ENCODE measurements at places on chromosomes 1 and 21.

- DNase-seq = no peak
Measured at GRCh38 chr1:241586905-241587512, 53.2 kb downstream of the CHML start.

DNA sequence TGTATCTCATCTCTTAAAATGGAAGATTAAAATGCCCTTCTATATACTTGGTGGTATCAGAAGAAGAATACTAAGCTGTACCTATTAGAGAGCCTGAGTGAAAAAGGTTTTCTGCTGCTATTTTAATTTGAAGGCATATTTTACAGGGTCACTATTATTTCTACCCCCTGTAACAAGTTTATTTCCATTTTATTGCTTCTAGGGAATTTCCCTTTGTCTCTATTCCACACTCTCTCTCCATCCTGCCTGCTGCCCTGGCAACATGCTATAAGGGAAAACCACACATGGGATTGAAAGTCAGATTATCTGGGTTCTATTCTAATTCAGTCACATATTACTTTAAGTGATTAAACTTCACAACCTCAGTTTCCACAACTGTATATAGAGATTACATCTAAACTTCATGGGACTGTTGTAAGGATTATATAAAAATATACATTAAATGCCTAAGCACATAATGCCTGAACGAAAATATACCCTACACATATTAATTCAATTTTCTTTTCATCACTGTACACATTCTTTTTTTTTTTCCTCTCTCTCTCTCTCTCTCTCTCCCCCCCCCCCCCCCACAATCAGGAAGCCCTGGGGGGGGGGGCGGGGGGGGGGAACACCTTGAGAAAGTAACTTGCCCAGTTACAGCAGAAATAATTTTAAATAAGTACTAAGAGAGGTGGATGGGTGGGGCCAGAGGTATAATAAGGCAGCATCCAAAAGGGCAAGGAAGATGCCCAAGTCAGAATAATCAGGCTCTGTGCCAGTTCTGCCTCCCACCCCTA is 51.5 kb downstream of the LUZP1 start:
- DNase-seq = no peak

DNA sequence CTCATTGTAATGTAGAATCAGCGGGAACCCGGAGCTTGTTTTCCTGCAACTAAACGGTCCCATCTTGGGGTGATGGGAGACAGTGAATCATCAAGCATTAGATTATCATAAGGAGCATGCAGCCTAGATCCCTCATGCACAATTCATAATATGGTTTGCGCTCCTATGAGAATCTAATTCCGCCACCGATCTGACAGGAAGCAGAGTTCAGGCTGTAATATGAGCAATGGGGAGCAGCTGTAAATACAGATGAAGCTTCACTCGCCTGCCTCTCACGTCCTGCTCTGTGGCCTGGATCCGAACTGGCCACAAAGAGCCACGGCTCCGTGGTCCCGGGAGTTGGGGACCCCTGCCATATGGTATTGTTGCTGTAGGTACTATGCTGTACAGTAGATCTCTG is 1.6 kb downstream of the IFI44 start:
- DNase-seq = peak; percentile 18

DNA sequence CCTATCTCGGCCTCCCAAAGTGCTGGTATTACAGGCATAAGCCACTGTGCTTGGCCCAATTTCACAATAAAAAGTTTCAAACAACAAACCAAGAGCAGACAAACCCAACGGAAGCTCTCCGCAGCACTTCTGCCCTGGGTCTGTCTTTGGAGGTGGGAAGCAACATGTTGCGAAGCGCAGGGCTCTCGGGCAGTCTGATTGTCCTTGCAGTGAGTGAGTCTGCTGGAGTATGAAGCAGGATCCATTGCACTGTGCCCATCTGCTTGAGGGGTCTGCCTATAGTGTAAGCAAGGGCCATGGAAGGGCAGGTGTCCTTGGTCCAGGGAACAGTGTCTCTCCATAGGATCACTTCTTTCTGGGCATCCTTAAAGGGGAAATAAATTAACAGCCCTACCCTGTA is 14.6 kb upstream of the PARP1 start:
- DNase-seq = no peak

GRCh38 chr1:81226603-81226928 is 574.2 kb upstream of the ADGRL2 start:
- no peak for DNase-seq

DNA sequence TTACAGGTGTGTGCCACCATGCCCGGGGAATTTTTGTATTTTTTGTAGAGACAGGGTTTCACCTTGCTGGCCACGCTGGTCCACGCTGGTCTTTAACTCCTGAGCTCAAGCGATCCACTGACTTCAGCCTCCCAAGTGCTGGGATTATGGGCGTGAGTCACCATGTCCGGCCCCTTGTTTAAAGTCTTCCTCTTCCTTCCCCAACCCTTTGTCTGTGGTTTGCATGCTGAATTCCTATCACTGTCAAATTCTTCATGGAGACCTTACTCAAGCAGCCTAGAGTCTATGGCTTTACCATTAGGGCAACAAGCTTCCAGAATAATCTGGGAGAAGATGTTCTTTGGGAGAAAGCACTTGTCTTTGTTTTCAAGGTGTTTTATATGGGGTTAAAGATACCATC is 34.7 kb downstream of the B3GALT5 start:
- DNase-seq = no peak

DNA sequence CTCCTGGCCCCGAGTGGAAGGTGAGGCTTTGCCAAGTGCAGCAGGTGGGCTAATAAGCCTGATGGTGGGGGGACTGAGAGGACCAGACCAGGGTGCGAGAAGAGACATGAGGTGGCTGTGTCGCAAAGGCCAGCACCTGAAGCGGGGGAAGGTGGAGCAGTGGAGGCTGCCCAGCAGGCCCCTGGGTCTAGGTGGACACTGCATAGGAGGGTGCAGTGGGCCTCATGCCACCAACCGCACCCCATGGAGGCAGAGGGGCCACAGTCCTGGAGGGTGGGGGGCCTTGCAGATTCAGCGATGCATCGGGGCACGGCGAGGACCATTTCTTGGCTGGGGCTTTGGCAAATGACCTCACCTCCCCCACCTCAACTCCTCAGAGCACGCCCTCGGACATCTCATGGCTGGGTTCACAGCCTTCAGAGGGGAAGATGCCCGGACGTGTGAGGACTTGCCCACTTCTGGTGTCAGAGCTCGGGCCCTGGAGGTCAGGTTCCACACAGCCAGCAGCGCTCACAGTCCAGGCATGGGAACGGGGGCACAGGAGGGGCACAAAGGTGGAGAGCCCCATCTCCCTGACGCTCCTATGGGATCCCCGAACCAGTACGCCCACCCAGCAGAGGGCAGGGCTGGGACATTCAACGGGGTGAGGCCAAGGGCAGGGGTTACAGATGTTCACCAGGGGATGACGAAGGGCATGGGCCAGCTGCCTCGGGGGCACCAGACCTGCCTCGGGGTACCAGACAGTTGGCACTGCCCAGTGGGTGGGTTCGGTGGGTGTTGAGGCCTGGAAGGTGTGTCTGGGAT is 35.4 kb downstream of the UBE2G2 start:
- DNase-seq = no peak

All from fibroblast of gingiva (primary cell).